ENCODE measurements at places on chromosomes 16 and 17. TPM values are rescaled to one million over a fixed set of nuclear protein-coding genes. Genes with fewer than 3 reads are reported as not detected.

Gene EPX
- not detected for total RNA-seq

Gene CHST4
- total RNA-seq = not detected

Gene KCTD11
- 5.9 TPM for total RNA-seq

DNA sequence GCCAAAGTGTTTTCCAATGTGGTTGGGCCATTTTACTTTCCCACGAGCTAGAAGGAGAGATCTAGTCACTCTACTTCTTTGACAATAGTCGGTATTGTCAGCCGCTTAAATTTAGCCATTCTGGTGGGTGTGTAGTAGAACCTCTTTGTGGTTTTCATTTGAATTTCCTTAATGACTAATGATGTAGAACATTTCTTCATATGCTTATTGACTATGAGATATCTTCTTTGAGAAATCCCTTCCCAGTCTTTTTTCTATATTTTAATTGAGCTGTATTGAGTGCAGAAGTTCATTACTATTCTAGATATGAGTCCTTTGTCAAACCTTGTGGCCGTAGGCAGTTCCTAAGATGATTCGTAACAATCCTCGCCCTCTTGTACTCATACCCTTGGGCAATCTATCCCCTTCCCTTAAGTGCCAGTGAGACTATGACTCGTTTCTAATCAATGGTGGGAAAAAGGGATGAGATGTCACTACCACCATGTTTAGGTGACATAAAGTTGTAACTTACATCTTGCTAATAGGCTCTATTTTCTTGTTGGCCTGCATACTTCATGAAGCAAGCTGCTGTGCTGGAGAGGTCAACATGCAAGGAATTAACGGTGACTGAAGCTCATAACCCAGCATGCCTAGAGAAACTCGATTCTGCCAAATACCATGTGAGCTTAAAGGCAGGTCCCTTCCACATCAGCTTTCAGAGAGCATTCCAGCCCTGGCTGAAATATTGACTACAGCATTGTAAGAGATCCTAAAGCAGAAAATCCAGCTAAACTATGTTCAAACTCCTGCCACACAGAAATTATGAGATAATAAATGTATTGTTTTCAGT, 817.9 kb upstream of the SOX9 start:
- no peak for DNase-seq

- no peak for DNase-seq
Measured at GRCh38 chr17:56781906-56782305, 51.8 kb downstream of the C17orf67 start.

GRCh38 chr17:32854207-32854606, 22.7 kb downstream of the MYO1D start:
- DNase-seq = no peak

GRCh38 chr17:43613917-43614316, 47.8 kb downstream of the MEOX1 start:
- no peak for DNase-seq

DNA sequence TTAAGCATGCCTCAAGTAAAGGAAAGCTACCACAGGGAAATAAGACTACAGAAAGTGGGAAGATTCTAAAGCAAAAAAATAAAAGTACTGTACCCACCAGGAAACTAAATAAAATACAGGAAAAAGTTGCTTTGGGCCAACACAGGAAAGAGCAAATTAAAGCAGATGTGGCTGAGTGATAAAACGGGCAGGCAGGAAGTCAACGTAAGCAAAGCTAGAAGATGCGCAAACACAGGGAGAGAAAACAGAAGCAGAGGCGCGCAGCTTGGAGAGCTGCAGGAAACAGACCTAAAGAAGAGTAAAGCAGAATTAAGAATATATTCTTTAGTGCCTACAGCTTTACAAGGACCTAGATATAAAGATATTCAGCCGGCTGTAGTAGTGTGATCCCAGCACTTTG, 21.7 kb downstream of the USP36 start:
- DNase-seq = no peak

- DNase-seq = peak; percentile 0
Measured at GRCh38 chr16:87000001-87000400, 317.2 kb downstream of the C16orf95 start.

DNA sequence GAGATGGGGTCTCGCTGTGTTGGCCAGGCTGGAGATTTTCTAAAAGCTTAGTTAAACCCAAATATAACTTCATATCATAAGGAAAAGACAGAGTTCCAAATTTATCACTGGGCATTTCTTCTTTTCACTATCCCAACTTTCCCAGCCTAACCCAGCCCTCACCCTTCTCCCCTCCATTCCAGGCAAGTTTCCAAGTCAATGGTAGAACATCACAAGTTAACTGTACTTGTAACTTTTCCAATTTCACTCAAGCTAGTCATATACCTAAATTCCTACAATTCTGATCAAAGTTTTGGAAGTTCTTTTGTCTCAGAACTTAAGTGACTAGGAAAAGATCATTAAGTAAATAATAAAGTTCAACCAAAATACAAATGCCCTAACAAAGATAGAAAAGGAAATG, 61.2 kb downstream of the USP32 start:
- no peak for DNase-seq

GRCh38 chr17:54891176-54891821, 9.4 kb upstream of the TOM1L1 start:
- no peak for DNase-seq

DNA sequence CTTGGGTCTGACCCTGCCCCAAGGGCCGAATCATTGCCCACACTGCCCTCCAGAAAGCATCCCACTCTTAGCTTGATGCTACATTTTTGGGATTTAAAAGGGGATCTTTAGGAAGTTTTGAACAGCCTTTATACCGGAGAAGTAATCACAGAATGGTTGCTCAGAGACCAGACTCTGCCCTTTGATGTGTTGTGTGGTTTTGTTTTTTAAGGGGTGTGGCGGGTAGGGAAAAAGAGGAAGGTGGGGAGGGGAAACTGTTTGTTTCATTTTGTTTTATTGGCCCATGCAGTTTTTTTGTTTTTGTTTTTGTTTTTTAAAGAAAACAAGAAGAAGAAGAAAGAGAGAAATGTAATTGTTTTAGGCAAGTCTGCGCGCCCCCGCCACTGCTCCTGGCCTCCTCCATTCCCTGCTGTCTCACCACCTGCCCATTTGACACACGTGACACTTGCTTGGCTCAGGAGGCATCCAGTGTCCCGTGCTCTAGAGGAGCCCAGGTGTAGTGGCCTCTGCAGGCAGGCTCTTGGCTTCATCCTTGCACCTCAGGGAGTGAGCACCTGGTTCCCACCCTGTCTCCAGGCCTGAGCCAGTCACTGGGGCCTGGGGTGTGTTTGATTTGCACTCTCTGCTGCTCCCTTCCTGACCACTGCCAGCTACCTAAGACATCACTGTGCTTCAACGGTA, 35.7 kb downstream of the GNAO1 start:
- DNase-seq = no peak

DNA sequence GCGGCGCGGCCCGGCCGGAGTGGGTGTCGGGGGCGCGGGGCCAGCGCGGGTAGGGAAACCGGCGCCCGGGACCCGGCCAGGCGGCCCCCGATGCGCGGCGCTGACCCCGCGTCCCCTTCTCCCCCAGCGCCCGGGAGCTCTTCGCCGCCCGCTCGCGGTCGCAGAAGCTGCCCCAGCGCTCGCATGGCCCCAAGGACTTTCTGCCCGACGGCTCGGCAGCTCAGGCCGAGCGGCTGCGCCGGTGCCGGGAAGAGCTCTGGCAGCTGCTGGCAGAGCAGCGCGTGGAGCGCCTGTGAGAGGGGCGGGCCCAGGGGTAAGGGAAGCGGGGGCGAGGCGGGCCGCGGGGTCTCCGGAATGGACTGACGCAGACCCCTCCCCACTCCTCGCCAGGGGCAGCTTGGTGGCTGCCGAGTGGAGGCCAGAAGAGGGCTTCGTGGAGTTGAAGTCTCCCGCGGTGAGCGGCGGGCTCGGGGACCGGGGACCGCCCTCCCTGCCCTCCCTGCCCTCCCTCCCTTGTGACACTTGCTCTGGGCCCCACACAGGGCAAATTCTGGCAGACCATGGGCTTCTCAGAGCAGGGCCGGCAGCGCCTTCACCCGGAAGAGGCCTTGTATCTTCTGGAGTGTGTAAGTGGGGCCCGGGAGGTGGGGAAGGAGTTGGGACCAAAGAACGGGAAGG, 430 bp downstream of the TSEN54 start:
- DNase-seq = no peak

DNA sequence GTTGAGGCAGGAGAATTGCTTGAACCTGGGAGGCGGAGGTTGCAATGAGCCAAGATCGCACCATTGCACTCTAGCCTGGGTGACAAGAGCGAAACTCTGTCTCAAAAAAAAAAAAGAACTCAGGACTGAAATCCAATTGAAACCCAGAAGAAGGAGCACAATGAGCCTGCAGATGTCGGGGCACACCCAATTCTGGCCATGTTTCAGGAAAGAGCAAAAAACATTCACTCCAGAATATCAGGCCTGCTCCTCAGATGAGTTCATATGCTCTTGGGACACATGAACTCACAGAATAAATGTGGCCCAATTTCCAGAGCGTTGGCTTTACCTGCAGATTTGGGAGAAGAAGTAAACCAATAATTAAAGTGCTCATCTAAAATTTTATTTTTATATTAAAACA, 3.0 kb upstream of the CMTM2 start:
- no peak for DNase-seq

DNA sequence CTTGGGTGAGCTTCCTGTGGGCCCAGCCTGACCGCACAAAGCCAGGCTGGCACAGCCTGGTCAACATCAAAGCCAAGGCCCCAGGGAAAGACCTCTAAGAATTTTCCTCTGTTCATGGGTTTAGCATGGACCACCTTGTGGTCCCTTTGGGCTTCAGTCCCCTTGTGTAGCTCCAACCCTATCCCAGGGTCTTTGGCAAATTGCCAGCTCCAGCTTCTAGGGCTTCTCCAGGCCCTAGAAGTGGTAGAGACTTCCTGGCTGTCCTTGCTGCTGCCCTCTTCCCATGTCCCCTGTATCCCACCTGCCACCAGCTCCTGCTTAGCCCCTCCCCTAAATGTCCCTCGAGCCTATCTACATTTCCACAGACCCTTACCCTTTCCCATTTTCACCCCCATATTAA, 9.7 kb upstream of the ITGA3 start:
- DNase-seq = no peak

- DNase-seq = no peak
Measured at GRCh38 chr17:39283098-39283497, 57.4 kb upstream of the STAC2 start.

All from sigmoid colon (tissue), 7 donors.